ENCODE measurements at places on chromosomes 6 and 20. TPM values are rescaled to one million over a fixed set of nuclear protein-coding genes. Genes with fewer than 3 reads are reported as not detected.

GRCh38 chr20:63322933-63323273 lies 29.9 kb downstream of the COL20A1 start:
- H3K27ac ChIP-seq = no peak overlapping the region
- no peaks in the 10 kb centered on the region for H3K36me3 ChIP-seq
- no peak for DNase-seq
- H3K27me3 ChIP-seq = no peaks in the 10 kb centered on the region
- H3K4me1 ChIP-seq = peaks cover 10% of the 10 kb centered on the region

- no peaks in the 10 kb centered on the region for H3K27me3 ChIP-seq
- H3K36me3 ChIP-seq = peaks cover 9% of the 10 kb centered on the region
- H3K4me1 ChIP-seq = no peaks in the 10 kb centered on the region
- no peak overlapping the region for H3K4me3 ChIP-seq
- H3K27ac ChIP-seq = no peak overlapping the region
These were observed 26.0 kb upstream of the CRIP3 start for GRCh38 chr6:43334466-43335095.

DNA sequence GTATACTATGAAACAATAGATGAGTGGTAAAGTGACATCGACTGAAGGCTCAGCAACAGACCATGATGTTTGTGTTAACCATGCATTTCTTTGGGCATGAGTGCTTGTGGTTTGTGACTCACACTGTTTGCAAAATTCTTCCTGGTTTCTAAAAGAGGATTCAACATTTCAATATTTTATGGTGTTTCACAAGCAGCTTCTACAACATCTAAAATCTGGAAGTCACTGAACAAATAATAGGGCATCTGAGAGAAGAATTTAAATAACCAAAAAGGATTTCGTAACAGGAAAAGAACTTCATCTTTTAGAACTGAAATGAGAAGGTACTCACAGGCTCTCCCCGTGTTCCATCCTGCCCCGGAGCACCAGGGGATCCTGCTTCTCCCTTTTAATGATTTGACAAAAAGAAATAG lies 146.2 kb downstream of the COL21A1 start:
- no peaks in the 10 kb centered on the region for H3K27me3 ChIP-seq
- DNase-seq = no peak
- no peaks in the 10 kb centered on the region for H3K36me3 ChIP-seq
- H3K4me1 ChIP-seq = no peaks in the 10 kb centered on the region
- no peak overlapping the region for H3K27ac ChIP-seq
- H3K4me3 ChIP-seq = no peak overlapping the region

DNA sequence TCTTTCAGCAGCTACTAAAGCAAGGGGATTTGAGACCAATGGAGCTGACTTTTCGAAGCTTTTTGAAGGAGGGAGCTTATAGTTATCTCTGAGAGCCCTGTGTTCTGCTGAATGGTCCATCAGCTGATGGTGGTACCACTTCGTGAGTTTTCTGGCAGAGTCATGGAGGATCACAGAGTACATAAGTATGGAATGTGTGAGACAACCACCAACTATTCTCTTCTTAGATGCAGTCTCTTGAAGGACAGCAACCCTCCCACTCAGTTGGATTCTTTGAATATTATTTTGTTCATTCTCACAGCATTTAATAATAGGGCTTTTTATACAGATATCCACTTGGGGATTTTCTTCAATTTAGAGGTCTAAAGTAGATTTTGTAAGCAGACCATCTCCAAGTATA lies 75.3 kb downstream of the ELOVL2 start:
- H3K27me3 ChIP-seq = no peaks in the 10 kb centered on the region
- H3K27ac ChIP-seq = no peak overlapping the region
- H3K4me3 ChIP-seq = no peak overlapping the region
- H3K36me3 ChIP-seq = no peaks in the 10 kb centered on the region
- no peak for DNase-seq

GRCh38 chr6:146962329-146962728 lies 241.9 kb upstream of the STXBP5 start:
- no peaks in the 10 kb centered on the region for H3K4me1 ChIP-seq
- no peaks in the 10 kb centered on the region for H3K27me3 ChIP-seq
- H3K27ac ChIP-seq = no peak overlapping the region
- no peaks in the 10 kb centered on the region for H3K36me3 ChIP-seq
- no peak for DNase-seq

DNA sequence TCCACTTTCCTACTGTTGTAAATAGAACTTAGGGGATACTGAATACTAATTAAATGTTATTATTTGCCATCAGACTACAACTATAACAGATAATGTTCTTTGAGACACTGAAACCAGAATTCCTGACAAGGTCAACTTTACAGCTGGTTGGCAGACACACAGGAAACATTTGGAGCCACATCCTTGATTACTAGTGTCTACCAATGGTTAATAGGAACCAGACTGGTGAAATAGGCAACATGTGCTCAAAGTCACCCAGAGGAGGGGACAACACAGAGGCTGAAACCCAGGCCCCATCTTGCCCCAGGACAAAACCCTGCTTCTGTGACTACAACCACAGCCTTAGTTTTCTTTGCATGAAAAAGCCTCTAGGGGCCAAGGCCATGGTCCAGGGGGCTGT lies 47.8 kb upstream of the NT5E start:
- H3K4me3 ChIP-seq = no peak overlapping the region
- H3K27me3 ChIP-seq = no peaks in the 10 kb centered on the region
- peak overlapping the region; percentile 25 for H3K27ac ChIP-seq

DNA sequence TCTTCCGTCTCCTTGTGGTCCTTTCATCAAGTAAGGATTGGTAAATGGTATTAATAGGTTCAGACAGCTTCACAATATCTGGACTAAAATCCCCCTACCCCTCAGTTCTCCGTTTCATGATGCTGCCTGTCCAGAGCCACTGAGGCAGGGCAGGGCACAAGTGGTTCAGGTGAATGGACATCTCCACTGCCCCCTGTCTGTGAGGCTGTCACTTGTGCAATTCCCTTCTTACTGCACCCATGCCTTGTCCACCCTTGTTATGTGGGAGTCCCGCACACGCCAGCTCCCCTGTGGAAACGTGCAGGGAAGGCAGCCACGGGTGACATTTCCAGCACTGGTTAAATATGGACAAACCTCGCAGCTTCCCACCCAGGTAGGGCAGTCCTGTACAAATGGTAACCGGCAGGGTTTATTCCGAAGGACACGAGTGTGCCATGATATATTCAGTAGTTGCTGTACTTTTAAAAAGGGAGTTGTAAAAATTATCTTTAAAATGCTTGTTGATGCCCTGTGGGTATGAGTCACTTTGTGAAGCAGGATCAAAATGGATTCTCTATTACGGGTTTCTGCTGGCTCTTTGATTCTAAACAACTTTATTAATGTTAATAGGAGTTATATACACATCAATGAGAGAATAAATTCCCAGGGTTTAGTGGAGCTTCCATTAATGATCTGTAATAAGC lies 73.5 kb downstream of the FYN start:
- H3K36me3 ChIP-seq = no peaks in the 10 kb centered on the region
- H3K27me3 ChIP-seq = no peaks in the 10 kb centered on the region
- DNase-seq = no peak
- H3K4me1 ChIP-seq = peaks cover 52% of the 10 kb centered on the region
- H3K27ac ChIP-seq = no peak overlapping the region
- H3K4me3 ChIP-seq = no peak overlapping the region

DNA sequence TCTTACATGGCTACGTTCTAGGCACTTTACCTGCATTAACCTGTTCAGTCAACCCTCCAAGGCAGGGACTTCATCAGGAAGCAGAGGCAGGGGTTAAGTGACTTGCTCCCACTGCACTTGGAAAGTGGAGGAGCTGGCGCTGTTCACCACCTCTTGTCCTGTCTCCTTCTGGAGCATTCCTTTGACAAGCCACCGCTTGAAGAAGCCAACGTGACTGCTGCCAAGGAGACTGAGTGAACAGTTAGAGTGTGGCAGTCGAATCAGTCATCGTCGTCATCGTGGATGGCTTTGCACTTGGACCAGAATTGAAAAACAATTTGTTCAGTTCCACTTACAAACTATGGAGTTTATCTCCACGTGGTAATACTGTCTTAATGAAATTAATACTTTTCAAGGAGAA lies 60.9 kb downstream of the TULP4 start:
- peak; percentile 84 for DNase-seq
- no peak overlapping the region for H3K4me3 ChIP-seq
- H3K27me3 ChIP-seq = no peaks in the 10 kb centered on the region
- H3K4me1 ChIP-seq = peaks cover 57% of the 10 kb centered on the region
- no peaks in the 10 kb centered on the region for H3K36me3 ChIP-seq
- H3K27ac ChIP-seq = no peak overlapping the region

GRCh38 chr20:33869283-33869682 lies 58.1 kb downstream of the CHMP4B start:
- no peak for DNase-seq
- no peak overlapping the region for H3K27ac ChIP-seq
- H3K4me1 ChIP-seq = peaks cover 12% of the 10 kb centered on the region
- H3K27me3 ChIP-seq = no peaks in the 10 kb centered on the region
- H3K36me3 ChIP-seq = no peaks in the 10 kb centered on the region

SCRT2 gene
- total RNA-seq = not detected

GRCh38 chr6:683742-684440 lies 9.0 kb downstream of the EXOC2 start:
- no peaks in the 10 kb centered on the region for H3K27me3 ChIP-seq
- H3K4me1 ChIP-seq = peaks cover 4% of the 10 kb centered on the region
- H3K27ac ChIP-seq = no peak overlapping the region
- DNase-seq = no peak
- H3K4me3 ChIP-seq = no peak overlapping the region

GRCh38 chr6:37696220-37696840 lies 1.4 kb downstream of the MDGA1 start:
- peaks cover 7% of the 10 kb centered on the region for H3K27me3 ChIP-seq
- peak overlapping the region; percentile 9 for H3K4me3 ChIP-seq
- DNase-seq = no peak
- peaks cover 9% of the 10 kb centered on the region for H3K4me1 ChIP-seq
- H3K36me3 ChIP-seq = no peaks in the 10 kb centered on the region
- no peak overlapping the region for H3K27ac ChIP-seq

- no peaks in the 10 kb centered on the region for H3K27me3 ChIP-seq
- H3K36me3 ChIP-seq = no peaks in the 10 kb centered on the region
- H3K4me3 ChIP-seq = no peak overlapping the region
- H3K4me1 ChIP-seq = no peaks in the 10 kb centered on the region
- no peak for DNase-seq
- no peak overlapping the region for H3K27ac ChIP-seq
These were observed 31.7 kb downstream of the C6orf58 start for GRCh38 chr6:127608554-127609270.

DNA sequence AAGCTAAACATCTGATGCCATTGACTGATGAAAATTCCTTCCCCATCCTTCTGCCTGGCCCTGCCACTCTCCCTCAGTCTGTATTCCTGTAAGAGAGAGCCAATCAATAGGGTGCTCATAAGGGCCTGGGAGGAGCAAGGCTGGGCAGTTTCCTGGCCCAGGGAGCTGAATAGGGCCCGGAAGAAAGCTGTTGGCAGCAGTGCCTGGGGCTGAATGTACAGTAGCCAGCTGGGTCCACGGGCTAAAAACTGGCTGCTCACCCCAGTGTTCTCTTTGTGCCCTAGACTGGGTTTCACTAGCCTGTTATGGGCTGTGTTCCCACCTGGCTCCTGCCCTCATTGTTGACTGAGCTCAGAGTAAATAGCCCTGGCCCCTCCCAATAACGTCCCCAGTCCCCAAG lies 1.7 kb upstream of the WFDC2 start:
- no peaks in the 10 kb centered on the region for H3K36me3 ChIP-seq
- peak; percentile 44 for DNase-seq
- H3K4me3 ChIP-seq = no peak overlapping the region
- H3K27me3 ChIP-seq = no peaks in the 10 kb centered on the region
- H3K27ac ChIP-seq = no peak overlapping the region

DUSP15 gene
- total RNA-seq = 5.4 TPM

DNA sequence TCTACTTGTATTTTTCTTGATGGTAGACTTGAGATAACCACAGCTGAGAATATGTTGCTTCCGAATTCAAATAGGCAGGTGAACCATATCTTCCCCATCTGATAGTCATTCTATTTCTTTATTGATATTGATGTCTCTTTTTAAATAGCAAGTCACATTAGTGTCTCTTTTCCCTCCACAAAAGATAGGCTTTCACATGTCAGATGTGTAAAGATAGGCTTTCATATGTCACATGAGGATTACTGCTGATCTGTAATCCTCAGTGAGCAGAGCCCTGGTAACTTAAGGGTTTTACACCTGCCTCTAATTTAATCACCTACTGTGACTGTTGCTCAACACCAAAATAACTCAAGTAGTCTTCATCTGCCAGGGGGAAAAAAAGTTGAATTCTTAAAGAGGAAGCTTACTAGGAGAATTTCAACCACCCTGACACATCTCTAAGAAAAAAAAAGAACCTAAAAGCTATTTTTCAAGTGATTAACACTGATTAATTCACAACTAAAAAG lies 45.3 kb upstream of the TRDN start:
- no peak overlapping the region for H3K4me3 ChIP-seq
- no peaks in the 10 kb centered on the region for H3K36me3 ChIP-seq
- H3K27ac ChIP-seq = no peak overlapping the region
- DNase-seq = no peak
- H3K4me1 ChIP-seq = no peaks in the 10 kb centered on the region

DNA sequence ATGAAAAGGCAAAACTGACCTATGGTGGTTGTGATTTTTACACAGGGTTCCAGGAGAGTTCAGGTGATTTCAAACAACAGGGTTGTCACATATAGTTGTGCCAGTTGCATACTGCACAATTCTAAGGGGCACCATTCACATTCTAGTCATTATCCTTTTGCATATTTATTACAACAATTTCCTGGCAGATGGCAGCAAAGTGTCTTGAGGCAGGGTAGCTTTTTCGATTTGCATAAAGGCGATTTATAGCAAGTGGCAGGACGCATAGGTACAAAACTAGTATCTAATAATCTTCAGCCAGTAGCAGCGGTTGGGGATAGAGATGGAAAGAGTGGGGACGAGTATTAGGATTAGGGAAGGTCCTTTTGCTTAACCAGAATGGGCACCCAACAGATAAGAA lies 46.5 kb upstream of the TRAF3IP2 start:
- no peak overlapping the region for H3K27ac ChIP-seq
- no peaks in the 10 kb centered on the region for H3K27me3 ChIP-seq
- H3K4me1 ChIP-seq = peaks cover 18% of the 10 kb centered on the region
- no peak overlapping the region for H3K4me3 ChIP-seq
- DNase-seq = no peak

DNA sequence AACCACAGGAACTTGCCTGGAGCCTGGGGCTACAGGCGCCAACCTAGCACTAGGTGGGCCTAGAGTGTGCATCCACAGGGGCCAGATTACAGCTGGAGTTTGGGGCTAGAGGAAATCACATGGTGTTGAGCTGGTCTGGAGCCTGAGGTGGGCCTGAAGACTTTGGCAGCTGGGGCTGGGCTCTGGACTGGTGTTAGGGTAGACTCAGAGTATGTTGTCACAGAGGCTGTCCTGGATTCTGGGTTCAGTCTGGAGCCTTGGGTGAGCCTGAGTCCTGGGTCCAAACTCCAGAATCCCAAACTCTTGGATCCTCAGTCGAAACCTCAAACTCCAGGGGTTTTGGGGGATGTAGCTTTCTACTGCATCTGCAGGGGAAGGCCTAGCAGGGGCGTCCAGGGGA lies 356.7 kb downstream of the FRK start:
- H3K27ac ChIP-seq = no peak overlapping the region
- no peak overlapping the region for H3K4me3 ChIP-seq
- H3K27me3 ChIP-seq = no peaks in the 10 kb centered on the region
- no peaks in the 10 kb centered on the region for H3K4me1 ChIP-seq

JAG1 gene
- 41.2 TPM for total RNA-seq

GRCh38 chr6:39566456-39566855 lies 158.8 kb downstream of the KIF6 start:
- no peak for DNase-seq
- H3K4me1 ChIP-seq = peaks cover 10% of the 10 kb centered on the region
- no peak overlapping the region for H3K4me3 ChIP-seq
- H3K27me3 ChIP-seq = no peaks in the 10 kb centered on the region
- H3K27ac ChIP-seq = no peak overlapping the region
